Fibroblast of mammary gland (primary cell): ENCODE measurements at places on chromosomes 2 and 18.

- no peak for DNase-seq
Measured at GRCh38 chr2:173002751-173003541, 72.7 kb upstream of the MAP3K20 start.

- peak; percentile 28 for DNase-seq
Measured at GRCh38 chr2:235793163-235793752, 299.4 kb downstream of the AGAP1 start.

- DNase-seq, result no peak
Measured at GRCh38 chr2:44944102-44944951, 2.8 kb downstream of the SIX3 start.

GRCh38 chr2:147031897-147032296 lies 812.9 kb upstream of the ACVR2A start:
- DNase-seq, result no peak

DNA sequence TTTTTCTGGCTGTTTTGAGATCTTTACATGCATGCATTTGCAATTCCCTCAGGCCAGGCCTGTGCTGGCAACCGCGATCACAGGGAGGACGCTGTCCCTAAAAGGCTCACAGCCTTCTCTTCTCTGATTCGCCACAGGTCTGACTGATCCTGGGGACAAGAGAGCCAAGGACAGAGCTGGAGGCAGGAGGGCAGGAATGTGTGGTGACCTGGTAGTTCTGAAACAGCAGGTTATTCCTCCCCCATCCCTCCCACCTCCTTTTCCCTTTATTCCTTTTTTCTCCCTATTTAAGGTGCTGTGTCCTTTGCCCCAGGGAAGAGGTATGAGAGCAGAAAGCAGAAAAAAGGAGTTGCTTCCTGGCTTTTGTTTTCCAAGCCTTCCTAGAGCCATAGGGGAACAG lies 21.9 kb downstream of the TMEM177 start:
- no peak for DNase-seq

GRCh38 chr18:75041586-75041985 lies 167.4 kb downstream of the PTGR3 start:
- DNase-seq, result peak; percentile 49

DNA sequence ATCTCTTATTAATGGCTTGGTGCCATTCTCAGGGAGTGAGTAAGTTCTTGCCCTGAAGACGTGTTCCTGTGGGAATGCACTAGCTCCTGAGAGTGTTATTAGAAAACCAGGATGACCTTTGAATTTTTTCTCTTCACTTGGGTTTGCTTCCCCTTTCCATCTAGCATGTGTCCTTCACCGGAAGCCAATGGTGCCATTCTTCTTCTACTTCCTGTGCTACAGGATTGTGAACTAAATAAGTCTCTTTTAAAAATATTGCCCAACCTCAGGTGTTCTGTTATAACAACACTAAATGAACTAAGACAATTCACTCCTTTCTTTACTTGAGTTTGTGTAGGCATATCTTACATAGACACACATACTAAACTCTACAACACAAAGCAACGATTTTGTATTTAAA lies 447.0 kb downstream of the SOX11 start:
- no peak for DNase-seq

DNA sequence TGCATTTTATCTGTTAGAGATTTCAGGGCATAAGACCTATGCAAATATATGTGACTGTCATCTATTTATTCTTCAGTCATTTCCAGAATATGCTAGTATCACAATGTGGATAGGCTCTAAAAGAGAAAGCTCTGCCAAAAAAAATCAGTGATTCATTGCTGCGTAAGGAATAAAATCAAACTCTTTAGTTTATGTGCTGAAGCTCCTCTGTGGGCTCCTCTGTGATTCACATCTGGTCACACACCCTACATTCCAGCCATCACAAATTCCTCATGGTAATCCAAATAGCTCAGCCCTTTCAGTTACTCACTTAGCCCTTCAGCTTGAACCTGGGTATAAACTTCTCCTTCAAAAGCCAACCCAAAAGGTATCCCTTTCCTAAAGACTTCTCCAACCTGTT lies 21.4 kb downstream of the DLGAP1 start:
- no peak for DNase-seq

DNA sequence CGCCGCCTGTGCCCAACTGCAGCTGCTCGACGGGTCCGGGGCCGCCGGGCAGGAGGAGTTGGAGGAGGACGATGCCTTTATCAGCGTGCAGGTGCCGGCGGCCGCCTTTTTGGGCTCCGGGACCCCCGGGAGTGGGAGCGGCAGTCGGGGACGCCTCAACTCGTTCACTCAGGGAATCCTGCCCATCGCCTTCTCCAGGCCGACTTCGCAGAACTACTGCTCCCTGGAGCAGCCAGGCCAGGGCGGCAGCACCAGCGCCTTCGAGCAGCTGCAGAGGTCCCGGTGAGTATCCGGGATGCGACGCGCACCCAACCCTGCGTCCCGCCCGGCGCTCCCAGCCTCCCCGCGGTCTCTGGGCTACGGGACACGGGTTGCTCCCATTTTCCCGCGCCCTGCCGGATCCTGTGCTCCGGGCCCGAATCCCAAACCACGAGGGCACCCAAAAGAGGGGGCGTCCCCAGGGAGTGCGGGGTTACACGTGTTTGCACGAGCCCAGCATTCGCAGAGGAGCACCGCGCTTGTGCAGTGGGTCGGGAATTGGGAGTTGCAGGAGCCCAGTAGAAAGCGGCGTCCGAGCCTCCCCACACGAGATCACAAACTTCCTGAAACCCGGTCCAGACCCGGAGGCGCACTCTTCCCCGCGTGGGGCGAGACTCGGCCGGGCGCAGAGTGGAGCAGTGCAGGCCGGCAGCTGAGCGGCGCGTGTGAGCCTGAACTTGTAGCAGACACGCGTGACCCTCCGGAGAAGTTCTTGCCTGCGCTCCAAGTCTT lies 1.2 kb downstream of the CABLES1 start:
- DNase-seq, result no peak

- peak; percentile 38 for DNase-seq
Measured at GRCh38 chr2:225993430-225993829, 593.9 kb downstream of the NYAP2 start.

DNA sequence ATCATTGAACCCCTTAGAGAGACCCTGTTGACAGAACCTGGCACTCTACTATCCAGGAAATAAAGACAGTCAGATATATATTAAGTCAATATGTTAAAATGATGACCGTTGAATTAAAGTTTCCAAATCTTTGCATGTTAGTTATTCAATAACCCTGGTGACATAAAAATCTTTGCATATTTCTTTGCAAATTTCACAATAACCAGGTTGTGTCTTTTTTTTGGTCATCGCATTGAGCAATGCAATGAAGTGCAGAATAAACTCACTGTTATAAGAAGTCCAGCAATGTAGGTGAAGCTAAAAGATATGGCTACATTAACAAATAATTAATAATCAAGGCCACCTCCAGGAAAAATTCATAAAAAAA lies 596.9 kb downstream of the NYAP2 start:
- peak; percentile 15 for DNase-seq

DNA sequence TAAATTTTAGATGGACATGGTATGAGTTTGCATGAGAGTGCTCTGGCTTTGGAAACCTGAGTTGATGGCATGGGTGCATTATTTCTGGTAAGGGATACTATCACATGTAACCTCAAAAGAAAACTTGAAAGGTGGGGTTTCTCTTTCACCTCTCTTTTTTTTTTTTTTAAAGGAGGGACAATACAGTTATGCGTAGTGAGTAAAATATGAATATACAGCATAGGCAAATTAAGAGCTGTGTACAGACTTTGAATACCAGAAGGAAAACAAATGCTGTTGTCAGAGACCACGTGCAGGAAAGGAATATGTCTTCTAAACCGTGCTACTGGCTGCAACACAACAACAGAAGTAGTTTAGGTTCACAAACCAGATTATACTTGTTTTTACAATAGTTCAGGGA lies 82.1 kb downstream of the MAP4K4 start:
- DNase-seq, result no peak

- no peak for DNase-seq
Measured at GRCh38 chr18:41967680-41968079, 12.6 kb downstream of the PIK3C3 start.

- DNase-seq, result no peak
Measured at GRCh38 chr18:54950221-54950620, 9.0 kb downstream of the CCDC68 start.

DNA sequence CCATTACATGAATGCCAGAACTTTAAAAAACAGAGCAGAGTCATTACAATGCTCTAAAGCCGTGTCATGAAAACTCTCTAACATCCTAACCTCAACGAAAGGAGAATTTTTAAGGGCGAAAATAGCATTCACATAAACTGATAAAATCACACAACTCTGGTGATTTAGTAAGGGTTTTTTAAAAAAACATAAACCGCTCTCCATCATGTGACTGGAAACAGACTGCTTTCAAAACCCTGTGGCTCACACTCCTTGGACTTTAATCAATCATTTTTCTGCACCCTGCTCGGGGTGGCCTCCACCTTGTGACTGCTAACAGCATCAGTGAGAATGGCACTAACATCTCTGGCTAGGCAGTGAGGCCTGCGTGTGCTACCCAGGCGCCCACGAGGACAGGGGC lies 12.1 kb downstream of the DOCK10 start:
- no peak for DNase-seq

DNA sequence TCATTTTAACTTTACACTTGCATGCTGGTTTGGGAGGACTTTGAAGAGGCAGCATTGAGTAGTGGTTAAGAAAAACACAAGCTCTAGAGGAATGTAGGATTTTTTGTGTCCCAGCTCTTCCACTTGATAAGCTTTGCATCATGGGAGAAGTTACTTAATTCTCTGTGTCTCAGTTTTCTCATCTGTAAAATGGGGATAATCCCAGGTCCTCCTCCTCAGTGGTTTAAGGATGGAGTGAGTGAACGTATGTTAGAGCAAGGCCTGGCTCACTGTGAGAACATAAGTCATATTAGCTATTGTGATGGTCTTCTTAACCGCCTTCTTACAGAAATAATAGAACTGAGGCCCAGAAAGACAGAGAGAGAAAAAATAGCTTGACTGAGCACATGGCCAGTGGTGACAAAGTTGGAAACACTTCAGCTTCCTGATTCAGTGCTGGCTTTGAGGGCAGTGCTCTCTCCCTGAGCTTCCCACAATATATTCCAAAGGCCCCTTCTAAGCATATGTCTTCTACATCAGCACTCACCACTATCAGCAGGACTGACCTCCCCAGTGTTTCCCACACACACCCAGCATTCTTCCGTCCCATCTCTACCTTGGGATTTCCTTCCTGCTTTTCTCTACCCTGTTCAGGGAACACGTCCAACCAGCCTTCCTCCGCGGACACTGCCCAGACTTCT lies 214.9 kb upstream of the TNP1 start:
- DNase-seq, result peak; percentile 63

GRCh38 chr2:189096769-189097447 lies 82.7 kb downstream of the COL5A2 start:
- peak; percentile 82 for DNase-seq

DNA sequence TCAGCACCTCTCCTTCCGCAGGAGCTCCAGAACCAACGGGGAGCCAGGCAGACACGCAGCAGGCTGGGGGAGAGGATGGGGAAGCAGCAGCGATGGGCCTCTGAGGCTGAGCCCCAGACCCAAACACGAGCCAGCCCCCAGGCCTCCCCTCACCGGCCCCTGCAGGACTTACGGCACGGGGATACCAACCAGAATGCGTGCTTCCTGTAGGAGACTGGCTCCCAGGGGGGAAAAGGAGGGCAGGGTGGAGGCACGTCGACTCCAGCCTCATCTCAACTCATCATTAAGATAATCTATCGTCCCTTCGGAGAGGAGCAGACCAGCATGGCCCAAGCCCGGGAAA lies 495.1 kb upstream of the MYT1L start:
- no peak for DNase-seq

DNA sequence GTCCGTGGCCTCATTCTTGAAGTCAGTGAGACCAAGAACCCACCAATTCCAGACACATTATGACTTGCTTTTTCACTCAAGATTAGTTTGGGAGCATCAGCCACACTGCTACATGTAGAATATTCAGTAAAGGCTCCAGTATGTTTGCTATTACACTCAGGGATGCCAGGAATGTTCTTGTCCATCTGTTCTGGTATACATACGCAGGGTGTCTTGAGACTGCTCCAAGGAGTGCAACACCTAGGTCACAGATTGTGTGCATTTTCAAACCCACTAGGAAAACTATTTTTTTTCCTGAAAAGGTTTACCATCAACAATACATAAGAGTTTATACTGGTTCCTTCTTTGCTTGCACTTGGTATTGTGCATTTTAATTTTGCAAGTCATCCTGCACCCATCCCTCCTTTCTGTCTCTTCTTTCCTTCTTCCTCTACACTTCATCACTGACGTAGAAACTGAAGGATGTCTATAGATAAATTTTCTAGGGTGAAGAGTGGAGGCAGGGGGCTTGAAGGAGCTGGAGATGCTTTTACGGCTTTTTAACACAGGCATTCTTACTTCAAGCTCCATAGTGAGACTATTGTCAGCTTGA lies 35.3 kb upstream of the MAP2 start:
- DNase-seq, result no peak

DNA sequence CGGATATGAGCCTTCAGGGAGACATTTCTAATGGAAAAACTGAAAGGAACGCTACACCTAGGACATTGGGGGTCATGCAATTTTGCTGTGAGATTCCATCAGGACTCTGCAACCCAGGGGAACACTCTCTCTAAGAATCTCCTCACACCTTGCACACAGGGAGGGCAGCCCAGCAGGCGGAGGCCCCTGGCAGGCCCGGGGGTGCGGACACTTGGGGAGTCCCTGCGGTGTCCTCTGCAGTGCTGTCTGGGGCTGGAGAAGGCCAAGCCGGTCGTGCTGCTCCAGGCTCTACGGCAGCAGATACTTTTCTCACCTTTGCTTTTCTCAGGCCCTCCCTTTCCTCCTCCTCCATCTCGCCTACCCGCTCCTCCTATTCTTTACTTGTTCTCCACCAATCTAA lies 54.7 kb upstream of the FAM110C start:
- DNase-seq, result no peak

DNA sequence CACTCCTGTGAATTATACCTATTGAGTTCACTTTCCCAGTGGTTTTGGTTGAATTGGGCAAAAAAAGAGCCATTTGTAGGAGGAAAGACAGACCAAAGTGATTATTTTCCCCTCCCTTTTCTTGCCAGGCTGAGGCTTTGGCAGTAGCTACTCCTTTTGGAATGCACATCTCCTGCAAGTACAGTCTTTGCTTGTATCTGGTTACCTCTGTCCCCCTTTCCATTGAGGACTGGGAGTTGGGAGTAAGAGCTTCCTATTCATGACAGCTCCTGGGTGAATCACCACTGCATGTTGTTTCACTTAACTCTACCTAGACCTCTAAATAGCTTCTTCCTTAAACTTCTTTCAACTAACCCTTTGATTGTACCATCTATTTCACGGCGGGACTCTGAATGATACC lies 695.3 kb upstream of the ZNF804A start:
- DNase-seq, result peak; percentile 20

DNA sequence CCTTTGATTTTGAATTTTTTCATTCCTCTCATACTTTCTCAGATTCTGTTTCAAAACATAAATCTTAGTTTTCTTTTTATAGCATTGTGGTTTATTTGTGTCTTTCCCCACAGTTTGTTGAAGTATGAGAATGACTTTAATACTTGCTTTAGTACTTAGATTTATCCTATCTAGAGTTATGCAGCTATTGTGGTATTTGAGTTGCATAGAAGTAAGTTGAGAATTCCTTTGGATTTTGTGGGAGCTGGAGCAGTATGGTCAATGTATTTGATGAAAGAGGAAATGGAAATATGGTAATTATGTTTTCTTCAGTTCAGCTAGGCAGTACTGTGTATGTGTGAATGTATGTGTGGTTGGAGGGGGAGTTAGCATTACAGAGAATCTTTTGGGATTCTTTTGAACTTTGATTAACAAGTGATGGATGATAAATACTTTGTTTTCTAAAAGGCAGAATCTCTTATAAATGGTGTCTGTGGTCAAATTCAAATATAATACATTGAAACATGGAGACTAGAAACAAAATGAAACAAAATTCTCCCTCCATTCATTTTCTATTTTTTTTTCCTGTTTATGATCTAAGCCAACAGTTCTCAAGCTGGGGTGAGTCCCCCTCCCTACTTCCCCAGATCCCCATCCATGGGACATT lies 3.0 kb downstream of the ACVR2A start:
- DNase-seq, result no peak
